ENCODE measurements at places on chromosomes 7 and 10.

GRCh38 chr7:21413502-21413901 is 14.4 kb upstream of the SP4 start:
- no peak for DNase-seq

GRCh38 chr10:81917666-81918065 is 42.7 kb downstream of the NRG3 start:
- no peak for DNase-seq

- DNase-seq = no peak
Measured at GRCh38 chr10:31130406-31130805, 98.7 kb upstream of the ZNF438 start.

- DNase-seq = no peak
Measured at GRCh38 chr7:19815546-19815945, 42.1 kb upstream of the TMEM196 start.

- DNase-seq = no peak
Measured at GRCh38 chr7:47887016-47887640, 61.1 kb downstream of the PKD1L1 start.

GRCh38 chr7:114087653-114088469 is 169.1 kb upstream of the PPP1R3A start:
- peak; percentile 3 for DNase-seq
